ENCODE measurements at places on chromosomes 3 and 15.

DNA sequence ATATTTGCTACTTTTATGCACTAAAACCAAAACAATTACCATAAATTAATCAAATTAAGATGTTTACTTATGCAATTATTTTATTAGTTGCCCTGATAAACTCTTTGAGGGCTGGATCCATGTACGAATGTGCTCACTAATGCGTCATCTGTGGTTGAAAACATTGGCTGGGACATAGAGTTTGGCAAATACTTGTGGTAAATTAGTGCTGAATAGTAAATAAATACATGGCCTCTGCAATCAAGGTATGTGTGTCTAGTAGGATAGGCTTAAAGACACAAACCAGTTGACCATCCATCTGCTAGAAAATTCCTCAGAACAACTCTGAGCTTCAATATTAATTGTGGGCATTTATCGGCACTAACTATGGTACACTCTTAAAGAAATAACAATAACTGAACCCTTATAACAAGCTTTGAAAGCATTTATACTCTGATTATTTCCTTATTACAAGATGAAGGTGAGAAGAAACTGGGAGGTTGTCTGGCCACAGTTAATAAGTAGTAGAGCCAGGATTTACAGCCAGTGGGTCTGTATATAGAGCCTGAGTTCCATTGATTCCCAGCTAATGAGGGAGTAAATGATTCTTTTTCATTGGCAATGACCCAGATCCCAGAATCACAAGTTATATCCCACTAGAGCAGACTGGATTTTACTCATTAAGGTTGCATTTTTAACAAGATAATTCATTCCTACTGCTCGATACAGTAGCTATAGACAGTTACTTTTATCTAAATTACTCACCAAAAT, 169.5 kb upstream of the CNTN6 start:
- no peak for DNase-seq

DNA sequence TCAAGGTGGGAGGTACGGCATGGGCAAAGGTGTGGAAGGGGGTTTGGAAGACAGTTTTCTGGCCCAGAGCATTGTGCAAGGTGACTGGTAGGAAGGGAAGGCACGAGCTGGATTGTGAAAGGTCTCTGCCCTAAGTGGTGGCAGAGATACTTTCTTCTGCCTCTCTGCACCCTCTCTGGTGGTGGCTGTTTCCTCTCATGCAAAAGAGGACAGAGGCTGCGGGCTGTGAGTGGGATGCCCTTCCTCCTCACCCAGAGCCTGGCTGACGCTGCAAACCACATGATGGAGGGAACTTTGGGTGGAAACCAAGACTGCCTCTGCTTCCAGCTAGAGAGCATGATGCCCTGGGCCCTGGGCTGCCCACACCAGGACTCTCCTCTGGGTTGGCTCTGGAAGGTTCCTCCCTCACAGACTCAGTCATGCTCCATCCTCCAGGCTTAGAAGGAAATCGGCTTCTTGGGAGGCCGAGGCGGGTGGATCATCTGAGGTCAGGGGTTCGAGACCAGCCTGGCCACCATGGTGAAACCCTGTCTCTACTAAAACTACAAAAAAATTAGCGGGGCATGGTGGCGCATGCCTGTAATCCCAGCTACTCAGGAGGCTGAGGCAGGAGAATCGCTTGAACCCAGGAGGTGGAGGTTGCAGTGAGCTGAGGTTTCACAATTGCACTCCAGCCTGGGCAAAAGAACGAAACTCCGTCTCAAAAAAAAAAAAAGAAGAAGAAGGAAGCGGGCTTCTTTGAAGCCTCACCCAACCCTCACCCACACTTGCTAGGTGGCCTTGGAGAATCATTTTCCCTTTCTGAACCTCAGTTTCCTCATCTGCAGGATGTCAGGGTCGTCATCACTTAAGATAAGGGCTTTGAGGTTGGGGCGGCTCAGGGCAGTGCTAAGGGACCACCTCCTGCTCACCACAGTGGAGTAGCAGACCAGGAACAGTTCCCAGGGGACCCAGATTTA, 8.3 kb downstream of the PSTPIP1 start:
- DNase-seq: peak; percentile 44

GRCh38 chr15:94383706-94384105, 152.3 kb downstream of the MCTP2 start:
- DNase-seq: no peak

GRCh38 chr15:56496635-56497034, 31.7 kb upstream of the MNS1 start:
- DNase-seq: no peak

- DNase-seq: no peak
Observed at GRCh38 chr3:108346301-108347227, 50.2 kb downstream of the HHLA2 start.

- no peak for DNase-seq
Observed at GRCh38 chr15:98870788-98871187, 136.8 kb downstream of the PGPEP1L start.

DNA sequence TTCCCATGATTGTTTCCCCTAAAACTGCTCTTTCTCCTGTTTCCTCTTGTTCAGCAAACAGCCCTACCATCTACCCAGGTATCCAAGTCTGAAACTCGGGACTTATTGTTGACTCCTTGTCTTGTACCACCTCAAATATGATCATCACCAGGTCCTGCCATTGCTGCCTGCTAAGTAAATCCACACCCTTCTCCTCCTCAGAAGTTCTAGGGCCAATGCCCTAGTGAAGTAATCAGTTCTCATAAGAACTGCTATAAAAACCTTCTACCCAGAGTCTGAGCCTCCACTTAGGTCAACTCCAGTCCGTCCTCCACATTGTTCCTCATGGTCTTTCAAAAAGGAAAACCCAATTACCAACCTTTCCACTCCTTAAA, 77.0 kb upstream of the IL12A start:
- DNase-seq: no peak

- no peak for DNase-seq
Observed at GRCh38 chr3:139307601-139308555, 35.9 kb upstream of the MRPS22 start.

- no peak for DNase-seq
Observed at GRCh38 chr3:129104051-129104450, 17.6 kb downstream of the RAB43 start.

DNA sequence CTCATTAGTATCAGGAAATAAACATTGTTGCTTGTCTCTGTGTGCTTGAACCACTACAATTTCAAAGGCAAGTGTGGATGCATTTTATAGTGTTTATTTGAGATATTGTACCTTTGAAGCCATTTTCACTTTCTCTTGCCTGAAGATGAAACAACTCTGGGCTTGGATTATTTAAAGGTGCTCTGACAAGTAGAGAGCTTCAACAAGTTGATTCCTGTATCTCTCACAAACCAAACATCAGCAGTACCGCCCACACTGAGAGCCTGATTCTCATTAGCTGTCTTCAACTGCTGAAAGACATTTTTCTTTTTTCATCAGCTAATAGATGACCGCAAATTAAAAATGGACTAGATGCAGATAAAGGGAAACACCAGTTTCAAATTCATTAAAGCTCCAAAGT, 806 bp upstream of the CERS3 start:
- no peak for DNase-seq

DNA sequence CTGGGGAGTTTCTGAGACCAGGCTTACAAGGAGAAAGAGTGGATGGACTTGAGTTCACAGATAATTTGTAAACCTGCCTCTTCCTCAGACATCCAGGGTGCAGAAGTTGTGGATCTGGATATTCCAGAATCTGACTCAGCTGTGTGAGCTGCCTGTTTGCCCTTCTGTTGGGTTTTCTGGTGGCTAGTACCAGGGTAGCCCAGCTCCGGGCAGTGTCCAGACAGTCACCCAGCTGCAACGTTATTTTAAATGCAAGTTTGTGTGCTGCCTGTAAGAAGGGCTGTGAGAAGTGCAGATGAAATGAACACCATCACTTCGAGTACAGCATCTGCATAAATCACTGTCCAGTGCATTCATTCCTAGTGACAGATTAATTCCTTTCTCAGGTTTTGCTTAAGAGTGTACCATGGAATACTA, 1053.0 kb downstream of the TUSC7 start:
- no peak for DNase-seq

DNA sequence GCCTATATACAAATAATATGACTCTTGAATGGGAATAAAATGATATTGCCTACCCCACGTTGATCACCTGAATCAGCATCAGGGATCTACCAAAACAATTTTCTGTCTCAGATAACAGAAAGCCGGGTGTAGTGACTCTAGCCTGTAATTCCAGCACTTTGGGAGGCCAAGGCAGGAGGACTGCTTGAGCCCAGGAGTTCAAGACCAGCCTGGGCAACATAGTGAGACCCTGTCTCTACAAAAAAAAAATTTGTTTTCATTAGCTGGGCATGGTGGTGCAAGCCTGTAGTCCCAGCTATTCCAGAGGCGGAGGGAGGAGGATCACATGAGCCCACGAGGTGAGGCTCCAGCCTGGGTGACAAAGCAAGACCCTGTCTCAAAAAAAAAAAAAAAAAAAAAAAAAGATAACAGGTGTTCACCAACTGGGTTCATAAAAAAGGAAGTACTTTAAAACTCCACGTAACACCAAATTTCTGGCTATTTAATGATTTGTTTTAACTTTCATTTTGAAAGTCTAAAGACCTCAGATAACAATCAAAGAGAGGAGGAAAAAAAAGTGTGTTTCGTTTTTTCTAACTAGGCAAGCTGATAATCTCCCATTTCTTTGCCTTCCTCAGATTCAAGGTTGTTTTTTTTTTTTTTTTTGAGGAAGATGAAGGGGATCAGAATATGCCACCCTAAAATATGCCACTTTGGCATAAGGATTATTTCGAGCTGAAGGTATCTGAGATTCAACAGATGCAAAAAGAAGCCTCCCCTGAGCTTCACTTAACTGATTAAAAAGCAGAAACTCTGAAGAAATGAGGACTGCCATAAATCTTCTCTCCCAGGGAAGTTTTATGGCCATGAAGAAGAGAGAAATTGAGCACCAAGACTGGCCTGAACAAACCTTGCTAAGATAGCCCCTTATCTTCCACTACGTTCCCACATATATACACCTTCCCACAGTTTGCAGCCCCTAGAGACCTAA, 44.1 kb downstream of the TRANK1 start:
- no peak for DNase-seq

GRCh38 chr15:51405693-51406523, 64.5 kb downstream of the GLDN start:
- no peak for DNase-seq

DNA sequence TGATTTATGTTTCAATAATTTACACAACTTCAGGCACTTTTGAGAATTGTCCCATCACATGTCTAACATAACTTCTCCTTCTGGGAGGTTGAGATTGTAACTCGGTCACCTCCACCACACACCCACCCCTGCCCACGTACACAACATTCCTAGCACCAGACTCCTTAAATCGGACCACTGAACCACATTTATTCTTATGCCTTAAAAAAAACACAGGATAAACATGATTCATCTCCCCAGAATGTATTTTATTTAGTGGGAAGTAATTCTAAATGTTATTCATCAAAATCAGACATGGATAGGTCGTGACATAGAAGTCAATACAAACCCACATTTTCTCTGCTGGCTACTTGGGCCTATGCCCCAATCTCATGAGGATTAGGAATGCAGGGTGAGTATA, 3.0 kb downstream of the SNTN start:
- no peak for DNase-seq

- no peak for DNase-seq
Observed at GRCh38 chr3:107506458-107506857, 16.3 kb upstream of the BBX start.

DNA sequence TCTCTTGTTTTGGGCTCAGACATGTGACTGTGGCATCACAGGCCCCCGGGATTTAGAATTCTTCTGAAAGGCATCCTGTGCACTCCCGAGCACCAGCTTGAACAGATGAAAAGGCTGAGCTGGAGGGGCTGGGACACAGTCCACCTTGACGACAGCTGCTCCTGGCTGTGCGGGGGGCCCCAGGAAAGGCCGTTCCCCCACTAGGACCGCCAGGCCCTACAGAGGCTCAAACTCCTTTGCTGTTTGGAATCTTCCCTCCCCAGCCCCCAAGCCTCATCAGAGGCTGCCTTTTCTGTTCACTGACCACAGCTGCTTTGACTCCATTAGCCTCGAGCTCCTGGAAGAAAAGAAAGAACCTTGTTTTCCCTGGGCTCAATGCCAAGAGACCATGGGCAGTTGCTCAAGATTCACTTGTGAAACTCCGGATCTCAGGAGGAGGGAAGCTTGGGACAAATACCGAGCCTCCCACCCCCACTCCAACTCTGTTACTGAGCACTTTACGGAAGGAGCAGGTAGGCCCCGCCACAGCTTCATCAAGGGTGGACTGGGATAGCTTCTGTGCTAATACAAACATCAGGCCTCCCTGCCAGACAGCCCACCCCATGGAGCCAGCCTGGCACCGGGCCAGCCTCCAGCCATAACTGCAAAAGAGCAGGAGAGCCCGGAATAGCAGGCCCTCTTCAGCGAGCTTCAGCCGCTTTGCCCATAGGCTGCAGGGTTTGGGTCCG, 15.7 kb downstream of the CIDEC start:
- no peak for DNase-seq

DNA sequence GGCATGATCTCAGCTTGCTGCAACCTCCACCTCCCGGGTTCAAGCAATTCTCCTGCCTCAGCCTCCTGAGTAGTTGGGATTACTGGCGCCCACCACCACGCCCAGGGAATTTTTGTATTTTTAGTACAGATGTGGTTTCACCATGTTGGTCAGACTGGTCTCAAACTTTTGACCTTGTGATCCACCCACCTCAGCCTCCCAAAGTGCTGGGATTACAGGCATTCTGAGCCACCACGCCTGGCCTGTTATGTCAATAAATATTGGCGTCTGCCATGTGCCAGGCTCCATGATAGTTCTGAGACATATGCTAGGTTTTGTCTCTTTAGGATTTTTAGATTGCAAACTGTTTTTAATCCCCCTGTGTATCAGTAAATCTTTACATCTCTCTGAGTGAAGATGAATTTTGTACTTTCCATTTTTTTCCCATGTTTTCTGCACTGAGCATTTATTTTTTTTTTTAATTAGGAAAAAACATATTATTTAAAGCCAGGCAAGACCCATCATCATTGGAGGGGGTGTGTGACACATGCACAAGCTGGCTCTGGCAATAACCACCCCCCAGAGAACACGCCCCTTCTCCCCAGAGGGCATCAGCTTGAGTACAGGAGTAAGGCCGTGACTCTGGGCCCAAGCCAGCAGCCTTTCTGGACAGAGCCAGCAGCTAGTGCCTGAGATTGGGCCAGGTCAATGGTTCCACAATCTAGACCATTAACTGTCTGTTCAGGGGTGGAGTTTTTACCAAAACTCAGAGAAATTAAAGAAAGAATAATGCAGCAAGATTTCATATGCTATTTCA, 51.0 kb upstream of the ATP1B3 start:
- no peak for DNase-seq

DNA sequence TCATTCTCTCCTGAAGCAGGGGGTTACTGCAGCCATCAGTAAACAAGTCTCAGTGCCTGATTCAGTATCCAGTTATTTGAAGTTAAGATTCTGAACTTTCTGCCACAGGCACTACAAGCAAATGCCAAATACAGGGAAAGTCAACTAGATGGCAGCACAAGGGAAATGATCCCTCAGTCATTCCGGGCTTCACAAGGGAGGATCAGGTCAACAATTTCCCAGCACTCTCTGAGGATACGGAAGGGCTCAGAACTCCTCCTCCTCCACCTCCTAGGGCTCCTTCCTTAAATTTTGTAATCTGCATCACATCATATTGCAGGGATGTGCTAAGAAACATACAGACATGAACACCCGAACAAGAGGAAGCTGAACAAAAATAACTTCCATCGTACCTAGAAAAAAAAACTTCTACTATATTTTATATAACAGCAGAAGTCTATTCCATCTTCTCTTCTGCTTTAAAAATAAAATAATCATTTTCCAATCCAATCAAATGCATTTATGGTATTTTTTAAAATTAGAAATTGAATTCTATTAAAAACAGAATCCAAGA, 187.1 kb downstream of the FMN1 start:
- no peak for DNase-seq

All from stimulated activated CD4-positive, alpha-beta T cell treated with anti-CD3 and anti-CD28 coated beads, TNF-alpha, amount 100 ng/mL, for 1 hour (primary cell).